ENCODE measurements at places on chromosomes 5 and 9.

- no peak for DNase-seq
Observed at GRCh38 chr5:82058710-82059109, 86.9 kb downstream of the ATG10 start.

GRCh38 chr9:81690251-81690851 lies 1.0 kb upstream of the TLE1 start:
- no peak for DNase-seq

DNA sequence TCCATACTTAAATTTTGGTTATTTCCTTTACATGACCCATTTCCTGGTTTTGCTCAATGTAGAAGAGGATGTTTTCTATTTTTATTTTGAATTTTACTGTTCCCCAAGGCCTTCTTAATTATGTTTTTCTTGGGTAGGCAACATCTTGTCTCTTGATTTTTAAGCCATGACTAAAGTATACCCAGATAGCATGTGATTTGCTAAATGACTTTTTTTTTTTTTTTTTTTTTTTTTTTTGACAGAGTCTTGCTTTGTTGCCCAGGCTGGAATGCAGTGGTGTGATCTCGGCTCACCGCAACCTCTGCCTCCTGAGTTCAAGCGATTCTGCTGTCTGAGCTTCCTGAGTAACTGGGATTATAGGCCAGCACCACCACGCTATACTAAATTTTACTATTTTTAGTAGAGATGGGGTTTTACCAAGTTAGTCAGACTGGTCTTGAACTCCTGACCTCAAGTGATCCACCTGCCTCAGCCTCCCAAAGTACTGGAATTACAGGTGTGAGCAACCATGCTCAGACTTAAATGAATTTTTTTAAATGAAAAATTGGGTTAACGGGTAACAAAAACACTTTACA lies 198.6 kb upstream of the DAB2 start:
- no peak for DNase-seq

DNA sequence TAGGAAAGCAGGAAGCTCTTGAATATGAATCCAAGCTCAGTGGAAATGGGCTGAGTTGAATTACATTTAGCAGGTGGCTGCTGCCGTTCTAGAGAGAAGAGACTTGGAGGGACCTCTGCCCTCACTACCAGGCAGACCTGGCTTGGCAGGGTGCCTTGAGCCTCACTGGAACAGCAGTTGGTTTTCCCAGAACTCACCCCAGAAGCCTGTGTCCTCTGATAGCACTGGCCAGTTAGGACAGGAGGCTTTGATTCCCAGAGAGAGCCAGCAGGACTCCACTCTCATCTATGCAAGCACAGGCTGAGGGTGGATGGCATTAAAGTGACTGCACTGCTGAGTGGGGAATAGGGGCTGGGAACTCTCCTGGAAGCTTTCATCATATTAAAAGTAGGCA lies 54.8 kb downstream of the PWWP2A start:
- no peak for DNase-seq

DNA sequence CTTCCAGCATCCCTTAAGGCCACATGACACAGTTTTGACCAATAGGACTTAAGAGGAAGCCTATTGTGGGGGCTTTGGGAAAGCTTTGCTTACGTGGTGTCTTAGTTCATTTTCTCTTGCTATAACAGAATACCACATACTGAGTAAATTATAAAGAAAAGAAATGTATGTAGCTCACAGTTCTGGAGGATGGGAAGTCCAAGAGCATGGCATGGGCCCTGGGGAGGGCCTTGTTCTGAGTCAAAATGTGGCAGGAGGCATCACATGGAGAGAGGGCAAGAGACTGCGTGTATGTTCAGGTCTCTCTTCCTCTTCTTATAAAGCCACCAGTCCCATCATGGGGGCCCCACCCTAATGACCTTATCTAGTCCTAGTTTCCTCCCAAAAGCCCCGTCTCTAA lies 68.6 kb upstream of the CPEB4 start:
- no peak for DNase-seq

All from NCI-H1092 treated with DMSO at 0.1 percent for 48 hours (cell line).